COR-L47 (cell line): ENCODE measurements at places on chromosomes 7 and 10.

DNA sequence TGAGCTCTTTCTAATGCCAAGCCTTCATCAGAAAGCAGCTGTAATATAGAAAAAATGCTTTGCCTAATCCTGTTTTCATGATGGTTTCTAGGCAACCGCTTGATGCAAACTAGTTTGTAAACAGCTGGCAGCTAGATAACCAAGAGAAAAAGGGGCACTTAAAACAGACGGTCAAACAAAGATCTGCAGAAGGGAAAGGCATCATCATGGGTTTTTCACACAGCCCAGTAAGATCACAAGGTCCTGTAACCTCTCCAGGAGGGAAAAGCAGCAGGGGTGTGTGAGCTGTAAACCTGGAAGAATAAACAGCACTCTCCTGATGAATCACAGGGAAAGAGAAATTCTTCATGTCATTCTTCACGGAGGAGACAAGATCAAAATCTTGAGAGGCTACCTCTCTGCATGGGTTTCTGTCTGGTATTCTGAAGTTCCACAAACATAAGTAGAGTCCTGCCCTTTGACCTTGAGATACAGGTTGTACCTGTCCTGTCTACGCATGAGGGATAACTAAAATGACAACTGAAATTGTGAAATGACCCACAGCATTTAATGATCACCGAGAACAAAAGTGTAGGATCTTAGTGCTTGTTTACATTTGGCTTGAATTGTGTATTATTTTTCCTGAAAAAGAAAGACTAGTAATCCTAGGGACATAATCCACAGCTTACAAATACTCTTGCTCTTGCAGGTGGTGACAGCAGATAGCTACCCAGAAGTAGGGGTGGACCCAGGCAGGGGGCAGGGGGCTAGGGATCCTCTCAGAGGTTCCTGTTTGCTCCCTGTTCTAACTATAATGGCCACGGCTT, 48.0 kb downstream of the CREB3L2 start:
- DNase-seq: peak; percentile 8

DNA sequence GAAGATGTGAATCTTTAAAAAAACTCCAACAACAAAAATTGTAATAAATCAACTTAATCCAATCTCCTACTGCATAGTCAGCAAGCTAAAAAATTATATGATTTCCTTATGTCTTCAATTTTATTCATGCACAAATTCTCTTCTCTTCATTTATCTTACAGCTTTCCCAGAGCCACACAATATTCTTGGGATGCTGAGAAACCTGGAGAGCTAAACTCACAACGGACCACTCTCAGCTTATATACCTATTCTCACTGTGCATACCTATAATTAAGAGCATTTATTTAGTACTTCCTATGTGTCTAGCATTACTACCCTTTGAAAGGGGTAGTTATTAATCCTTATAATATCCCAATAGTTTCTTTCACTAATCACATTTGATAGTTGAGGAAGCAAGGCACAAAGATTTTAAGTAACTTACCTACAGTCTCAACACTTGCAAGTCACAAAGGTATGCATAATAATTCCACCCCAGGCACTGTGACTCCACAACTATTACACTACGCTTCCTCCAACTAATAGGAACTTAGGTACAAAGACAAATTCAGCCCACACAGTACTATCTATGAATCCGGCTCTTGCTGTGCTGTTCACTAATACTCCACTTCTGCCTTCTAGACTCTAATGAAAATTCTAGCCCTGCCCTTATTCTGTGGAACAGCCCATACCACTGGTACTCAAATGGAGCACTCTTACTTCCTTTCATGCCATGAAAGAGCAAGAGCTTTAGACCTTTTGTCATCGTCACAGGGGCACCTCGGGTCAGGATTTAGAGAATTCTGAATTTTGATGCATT, 5.1 kb downstream of the CCDC71L start:
- DNase-seq: no peak

DNA sequence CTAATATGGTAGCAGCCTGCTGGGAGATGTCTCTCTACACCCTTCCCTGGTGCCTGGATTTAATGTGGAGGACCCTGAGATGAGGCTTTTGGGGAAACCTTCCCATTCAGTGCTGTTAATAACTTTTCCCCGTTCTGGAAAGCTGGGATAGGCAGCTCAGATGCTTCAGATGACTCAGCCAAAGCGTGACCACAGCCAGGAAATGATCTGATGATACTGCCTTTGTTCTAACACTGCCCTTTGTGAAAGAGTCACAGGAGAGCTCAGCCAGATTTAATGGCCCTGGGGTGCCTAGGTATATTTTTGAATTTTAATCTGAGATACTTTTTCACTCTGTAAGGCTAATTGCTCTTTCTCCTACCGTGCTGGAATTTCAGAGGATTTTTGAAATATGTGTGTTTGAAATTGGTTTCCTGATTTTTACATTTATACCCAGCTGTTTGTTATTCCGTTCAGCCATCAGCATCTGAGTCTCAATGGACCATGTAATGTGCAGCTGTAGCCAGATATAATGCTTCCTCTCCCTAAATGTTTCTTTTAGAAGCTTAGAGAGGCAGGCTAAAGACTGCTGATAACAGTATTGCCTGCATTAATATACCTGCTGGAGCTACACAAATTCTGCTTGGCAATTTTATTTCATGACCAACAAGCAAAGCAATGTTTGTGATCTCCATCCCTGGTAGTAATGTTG, 17.8 kb downstream of the CELF2 start:
- DNase-seq: no peak

DNA sequence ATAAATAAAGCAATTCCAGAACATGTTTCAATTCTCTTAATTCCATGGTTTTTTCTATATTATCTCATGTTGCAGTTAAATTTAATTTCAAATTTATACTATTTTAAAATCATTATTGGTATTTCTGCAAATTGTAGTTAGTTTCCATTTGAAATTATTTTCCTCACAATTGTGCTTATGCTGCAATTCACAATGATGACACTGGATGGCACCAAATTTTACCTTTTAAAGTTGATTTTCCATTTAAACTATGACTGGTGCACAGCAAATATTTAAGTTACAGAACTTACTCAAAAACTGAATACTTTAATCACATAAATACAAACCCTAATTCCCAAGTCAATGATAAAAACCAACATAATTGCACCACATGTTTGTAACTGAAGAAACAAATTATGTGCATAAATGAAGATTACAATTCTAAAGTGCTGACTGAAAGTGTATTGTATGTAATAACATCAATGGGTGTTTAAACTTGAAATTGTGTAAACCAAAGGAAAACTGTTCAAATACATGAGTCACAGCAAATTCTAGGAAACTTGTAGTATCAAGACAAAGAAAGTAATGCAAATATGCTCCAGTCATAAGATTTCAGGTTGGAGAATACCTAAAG, 75.3 kb upstream of the AASS start:
- DNase-seq: peak; percentile 13

- no peak for DNase-seq
Observed at GRCh38 chr7:46613551-46613950, 692.5 kb upstream of the IGFBP3 start.

- DNase-seq: no peak
Observed at GRCh38 chr10:86673827-86674581, 5.7 kb downstream of the LDB3 start.

GRCh38 chr10:11612021-11613001, 861 bp upstream of the USP6NL start:
- no peak for DNase-seq

DNA sequence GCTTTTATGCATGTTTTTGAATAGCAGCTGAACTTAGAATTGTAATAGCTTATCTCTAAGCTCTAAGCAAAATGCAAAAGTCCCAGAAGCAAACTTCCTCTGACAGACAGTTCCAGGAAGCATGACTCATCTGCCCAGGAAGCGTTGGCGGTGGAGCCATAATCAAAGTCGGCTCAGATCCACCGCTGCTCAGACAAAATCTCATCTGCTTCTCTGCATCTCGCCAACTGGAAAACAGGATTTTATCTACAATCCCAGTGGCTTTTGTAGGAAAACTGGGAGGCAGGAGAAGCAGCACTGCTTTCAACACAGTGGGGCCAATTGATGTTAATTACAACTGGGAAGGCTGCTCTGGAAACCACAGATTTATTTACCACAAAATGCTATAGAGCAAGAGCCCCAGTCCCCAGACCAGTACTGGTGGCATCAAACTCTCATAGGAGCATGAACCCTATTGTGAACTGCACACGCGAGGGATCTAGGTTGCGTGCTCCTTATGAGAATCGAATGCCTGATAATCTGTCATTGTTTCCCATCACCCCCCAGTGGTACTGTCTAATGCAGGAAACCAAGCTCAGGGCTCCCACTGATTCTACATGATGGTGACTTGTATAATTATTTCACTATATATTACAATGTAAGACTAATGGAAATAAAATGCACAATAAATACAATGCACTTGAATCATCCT, 99.9 kb downstream of the CUBN start:
- DNase-seq: no peak

DNA sequence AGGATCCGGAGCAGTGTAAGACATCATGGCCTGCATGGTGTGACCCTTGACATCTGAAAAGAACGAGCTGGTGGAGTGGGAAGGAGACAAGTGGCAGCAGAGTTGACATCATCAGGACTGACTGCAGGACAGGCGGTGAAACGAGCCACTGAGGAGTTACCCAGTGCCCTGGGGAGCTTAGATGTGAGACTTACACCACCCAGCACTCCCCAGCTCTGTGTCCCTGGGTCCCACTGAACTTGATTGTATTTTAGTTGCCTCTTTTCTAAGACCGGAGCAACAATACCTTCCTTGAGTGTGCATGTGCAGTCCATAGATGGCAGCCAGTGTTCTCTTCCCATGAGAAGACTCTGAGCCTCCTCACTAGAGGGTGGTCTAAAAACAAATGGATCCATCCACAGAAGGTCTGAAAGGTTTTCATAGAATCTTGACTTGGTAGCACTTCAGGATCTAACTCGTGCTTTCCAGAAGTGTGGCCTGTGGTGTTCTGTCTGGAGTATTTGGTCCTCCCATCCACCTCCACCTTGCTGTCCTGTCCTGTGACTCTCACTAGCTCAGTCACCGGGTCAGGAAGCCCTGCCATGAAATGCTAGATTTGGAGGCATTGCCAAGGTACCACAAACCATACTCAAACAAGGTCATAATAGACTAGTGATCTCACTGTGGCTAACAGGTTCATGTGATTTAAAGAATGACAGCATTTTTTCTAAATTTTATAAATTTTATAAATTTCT, 59.0 kb downstream of the IKZF1 start:
- no peak for DNase-seq

DNA sequence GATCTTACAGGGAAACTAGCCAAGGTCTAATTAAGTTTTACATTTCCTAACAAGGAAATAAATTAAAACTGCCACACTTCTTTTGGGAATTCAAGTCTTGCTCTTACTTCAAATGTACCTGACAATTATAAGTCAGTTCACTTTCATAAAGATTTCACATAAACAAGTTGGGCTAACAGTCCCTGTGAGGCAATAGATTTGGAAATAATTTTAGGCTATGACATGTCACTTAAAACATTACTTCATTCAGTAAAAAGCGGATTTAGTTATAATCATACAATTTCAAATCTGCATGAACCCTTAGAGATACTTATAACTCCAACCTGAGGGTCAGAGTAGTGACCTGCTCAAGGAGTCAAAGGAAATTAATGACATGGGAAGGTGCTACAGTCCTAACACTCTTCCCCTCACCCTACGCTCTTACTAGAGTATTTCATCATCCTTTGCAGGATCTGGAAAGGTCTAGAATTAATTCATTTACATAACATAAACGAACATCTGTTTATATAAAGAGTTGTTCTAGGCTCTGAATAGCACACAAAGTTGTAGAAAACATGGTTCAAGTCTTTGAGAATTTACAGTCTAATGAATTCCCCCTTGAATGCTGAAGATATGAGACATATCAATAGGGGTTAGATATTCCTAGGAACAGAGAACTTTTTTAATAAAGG, 32.3 kb upstream of the DNAJB12 start:
- no peak for DNase-seq

GRCh38 chr10:33421789-33422462, 87.5 kb upstream of the NRP1 start:
- DNase-seq: no peak

- DNase-seq: no peak
Observed at GRCh38 chr10:103736763-103737162, 118.6 kb downstream of the SH3PXD2A start.

DNA sequence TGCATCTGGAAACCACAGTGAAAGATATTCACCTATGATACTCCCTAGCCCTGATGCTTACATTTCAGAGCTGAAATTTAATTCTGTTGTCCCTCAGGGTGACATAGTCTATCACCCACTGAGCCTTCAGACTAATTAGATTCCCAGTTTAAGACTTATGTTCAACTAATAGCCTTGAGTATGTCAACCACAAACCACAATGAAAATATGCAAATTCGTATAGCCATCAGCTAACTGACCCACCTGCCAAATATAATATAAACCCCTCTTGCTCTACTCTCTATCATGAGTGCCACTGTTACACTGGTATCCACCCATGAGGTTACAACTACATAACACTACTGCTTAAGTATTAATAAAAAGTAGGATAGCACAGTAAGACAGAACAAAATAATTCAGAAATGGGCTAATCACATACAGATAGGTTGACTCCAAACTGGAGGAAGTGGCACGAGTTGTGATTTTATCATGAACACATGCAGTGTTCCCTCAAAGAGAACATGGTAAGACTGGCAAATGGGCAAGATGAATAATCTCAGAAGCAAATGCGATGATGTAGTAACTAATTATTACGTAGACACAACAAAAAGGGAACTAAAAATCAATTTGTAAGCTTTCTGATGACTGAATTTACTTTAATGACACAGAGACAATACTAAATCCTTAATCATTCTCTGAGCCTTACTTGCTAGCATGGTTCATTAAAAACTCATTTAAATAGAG, 290.6 kb downstream of the PARD3 start:
- DNase-seq: no peak

- no peak for DNase-seq
Observed at GRCh38 chr10:69934768-69935167, 117.9 kb upstream of the MACROH2A2 start.

DNA sequence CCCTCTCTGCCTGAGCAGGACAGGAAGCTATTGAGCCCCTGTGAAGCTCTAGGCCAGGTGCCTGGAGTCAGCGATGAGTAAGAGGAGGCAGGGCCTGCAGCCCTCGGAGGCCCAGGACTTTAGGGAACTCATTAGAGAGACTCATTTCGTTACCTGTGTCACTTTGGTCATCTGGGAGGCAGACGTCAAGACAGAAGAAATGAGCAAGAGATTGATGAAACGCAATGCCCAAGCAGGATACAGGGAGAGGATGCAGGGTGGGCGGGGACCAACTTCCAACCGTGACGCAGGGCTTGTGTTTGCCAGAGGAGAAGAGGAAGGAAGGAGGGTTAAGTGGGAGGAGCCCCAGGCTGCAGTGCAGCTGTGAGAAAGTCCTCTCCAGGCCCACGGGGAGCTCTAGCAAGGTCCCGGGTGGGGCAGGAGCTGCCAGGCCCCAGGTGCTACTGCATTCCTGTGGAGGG, 26.4 kb upstream of the GNA12 start:
- peak; percentile 35 for DNase-seq

DNA sequence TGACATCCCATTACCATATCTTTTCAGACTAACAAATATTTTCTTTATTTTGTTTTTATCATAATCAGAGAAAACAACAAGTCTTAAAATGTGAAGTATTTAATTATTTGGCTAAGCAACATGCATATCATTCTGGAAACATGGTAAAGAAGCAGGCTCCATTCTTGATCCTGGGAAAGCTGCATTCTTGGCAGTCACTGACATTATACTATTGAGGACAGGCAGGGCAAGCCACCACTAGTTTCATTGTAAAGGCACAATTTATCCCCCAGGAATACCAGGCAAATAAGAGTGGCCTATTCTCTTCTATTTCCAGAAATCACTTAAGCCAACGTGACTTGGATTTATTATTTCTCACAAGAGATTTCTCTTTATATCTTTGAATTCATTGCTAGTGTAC, 153.8 kb upstream of the AKR1E2 start:
- DNase-seq: no peak

GRCh38 chr7:14275356-14275755, 285.9 kb upstream of the ETV1 start:
- DNase-seq: no peak
